ENCODE measurements at places on chromosomes 4 and X.

DNA sequence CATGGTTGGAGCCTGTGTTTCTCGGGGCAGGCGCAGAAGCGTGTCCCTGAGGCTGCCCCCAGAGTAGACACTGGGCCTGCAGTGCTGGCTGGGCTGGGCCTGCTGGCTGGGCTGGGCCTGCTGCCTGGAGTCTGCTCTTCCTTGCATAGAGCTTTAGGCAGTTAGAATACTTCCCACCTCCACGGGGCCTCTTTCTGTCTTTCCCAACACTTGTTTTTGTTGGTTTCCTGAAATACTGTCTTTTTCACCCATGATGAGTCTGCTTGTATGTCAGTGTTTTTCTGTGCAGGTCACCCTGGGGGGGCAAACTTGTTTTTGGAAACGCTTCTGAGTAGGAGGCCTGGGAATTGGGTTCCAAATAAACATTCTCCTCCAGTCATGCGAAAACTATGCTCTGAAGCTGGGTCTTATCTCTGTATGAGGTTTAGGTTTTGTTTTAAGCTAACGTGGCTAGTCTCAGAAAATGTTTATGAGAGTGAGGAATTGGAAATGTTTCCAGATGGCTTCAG is 32.2 kb downstream of the TRMT44 start:
- no peak for DNase-seq

DNA sequence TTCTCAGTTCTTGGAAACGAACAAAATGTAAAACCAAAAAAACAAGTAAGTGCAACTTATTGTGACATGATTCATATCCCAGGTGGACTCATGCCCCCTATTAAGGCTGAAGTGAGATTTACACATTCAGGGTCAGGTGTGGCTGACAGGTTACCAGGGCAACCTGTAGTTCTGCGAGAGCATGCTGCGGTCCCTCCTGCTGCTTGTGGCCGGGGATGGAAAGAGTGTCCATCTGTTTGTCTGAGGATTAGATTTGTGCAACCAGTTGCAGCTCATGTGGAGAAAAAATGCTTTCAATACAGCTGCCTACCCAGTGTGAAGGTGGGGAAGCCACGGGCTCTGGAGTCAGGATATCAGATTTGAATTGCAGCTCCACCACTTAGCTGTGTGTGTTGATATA is 78.8 kb downstream of the FAM184B start:
- DNase-seq: no peak

GRCh38 chrX:142095651-142096245 is 109.3 kb downstream of the MAGEC2 start:
- DNase-seq: no peak

DNA sequence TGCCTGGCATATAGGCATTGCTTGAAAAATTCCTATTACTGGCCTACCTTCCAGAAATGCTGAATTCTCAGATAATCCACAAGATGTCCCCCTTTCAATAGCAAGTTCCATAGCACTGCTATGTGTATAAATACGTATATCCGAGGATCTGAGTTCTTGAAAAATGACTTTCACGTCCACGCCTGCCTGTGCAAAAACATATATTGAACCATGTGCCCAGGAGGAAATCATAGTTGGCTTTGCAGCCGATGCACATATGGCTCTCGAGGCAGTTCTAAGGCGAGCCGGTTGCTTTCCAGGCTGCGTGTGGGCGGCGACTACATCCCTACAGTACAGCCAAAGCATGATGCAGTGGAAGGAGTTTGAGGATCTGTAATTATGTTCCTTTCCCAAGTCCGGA is 55.4 kb upstream of the ESX1 start:
- DNase-seq: no peak

GRCh38 chrX:71532078-71532752 is 689 bp upstream of the OGT start:
- no peak for DNase-seq

GRCh38 chr4:86891762-86892635 is at the start of gene C4orf36:
Gene C4orf36, minus strand, starts transcription at chr4:86892422. Its CDS starts 902 bp downstream, at chr4:86891520.
- DNase-seq: peak; percentile 77

GRCh38 chr4:25060963-25061340 is 30.2 kb upstream of the LGI2 start:
- no peak for DNase-seq

DNA sequence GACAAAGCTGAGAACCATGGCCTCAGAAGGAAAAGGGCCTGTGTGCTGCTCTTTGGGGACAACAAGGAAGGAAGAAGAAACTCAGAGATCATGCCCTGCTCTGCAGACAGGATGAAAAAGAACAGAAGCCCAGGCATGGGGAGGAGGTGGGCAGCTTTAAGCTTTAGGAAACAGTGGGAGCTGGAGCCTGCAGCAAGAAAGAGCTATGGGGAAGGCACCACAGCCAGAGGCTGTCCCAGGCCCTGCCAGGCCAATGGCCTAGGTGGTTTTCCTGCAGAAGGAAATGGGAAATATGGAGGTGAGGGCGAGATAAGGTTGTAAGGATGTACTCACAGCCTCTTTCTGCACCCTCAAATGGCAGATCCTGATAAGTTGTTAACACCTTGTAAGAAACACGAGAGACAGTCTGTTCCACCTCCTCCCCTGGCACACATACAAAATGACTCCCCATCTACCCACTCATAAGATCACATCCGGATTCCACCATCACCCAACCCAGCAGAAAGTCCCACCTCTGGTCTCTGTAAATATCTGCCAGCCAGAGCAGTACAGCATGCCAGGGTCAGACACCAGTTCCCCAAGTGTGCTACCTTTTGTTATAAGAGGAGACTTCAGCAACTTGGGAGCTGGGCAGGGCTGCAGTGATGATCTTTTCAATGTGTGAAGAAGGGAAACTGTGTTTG is 105.2 kb downstream of the RTL5 start:
- no peak for DNase-seq

DNA sequence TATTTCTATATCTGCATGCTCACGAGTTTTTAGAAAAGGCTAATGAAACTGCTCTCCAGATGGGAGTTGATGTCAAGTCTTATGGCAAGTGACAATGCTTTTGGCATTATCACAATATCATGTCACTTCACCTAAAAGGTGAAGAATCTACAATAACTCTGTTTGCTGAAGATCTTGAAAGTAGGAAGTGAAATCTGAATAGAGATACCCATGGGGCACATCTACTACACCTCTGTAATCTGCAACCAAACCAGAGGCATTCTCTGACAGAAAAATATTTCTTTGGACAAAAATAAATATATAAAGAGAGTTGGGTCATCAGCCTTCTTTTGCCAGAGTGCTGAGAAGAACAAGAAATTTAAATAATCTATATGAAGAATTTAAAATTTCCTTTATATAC is 3.9 kb upstream of the VAMP7 start:
- DNase-seq: no peak

GRCh38 chr4:25702848-25703247 is 47.2 kb downstream of the SLC34A2 start:
- no peak for DNase-seq

DNA sequence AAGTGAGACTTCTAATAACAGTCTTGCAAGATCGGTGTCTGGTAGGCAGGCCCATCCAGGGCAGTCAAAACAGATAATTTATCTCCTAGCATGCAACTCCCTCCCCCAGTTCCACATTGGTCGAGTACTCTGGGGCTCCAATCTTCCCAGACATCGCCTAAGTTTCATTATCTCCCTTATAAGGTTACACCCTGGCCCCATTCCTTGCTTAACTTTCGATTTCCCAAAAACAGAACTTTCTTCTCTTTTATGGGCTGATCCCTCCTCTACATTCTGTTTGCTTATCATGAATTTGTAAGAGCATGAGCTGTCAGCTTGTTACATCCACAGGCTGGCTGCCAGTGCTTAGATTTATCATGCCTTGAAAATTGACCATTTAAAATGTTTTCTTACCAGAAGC is 471.3 kb downstream of the TECRL start:
- no peak for DNase-seq

- DNase-seq: no peak
These were observed 4.1 kb downstream of the RHOXF1 start for GRCh38 chrX:120111611-120112010.

GRCh38 chrX:114097427-114097826 is 486.5 kb upstream of the HTR2C start:
- no peak for DNase-seq

- no peak for DNase-seq
These were observed 84.0 kb downstream of the PABPC4L start for GRCh38 chr4:134117392-134118183.

DNA sequence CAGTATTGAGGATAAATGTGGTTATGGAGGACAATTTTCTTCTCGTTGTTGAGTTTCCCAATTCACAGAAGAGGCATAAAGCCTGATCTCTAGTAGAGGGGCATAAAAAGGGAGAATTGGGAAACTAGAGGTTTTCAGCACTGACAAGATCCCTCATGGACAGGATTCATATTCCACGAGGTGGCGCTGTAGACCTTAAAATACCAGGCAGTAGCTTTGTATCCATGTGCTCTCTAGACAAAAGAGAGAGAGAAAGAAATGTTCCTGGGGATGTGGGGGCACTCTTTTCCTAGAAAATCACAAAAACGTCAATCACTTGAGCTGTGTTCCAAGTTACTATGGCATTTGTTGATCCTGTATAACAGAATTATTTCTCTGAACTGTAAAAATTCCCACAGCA is 128.3 kb downstream of the MAGEE1 start:
- peak; percentile 4 for DNase-seq

DNA sequence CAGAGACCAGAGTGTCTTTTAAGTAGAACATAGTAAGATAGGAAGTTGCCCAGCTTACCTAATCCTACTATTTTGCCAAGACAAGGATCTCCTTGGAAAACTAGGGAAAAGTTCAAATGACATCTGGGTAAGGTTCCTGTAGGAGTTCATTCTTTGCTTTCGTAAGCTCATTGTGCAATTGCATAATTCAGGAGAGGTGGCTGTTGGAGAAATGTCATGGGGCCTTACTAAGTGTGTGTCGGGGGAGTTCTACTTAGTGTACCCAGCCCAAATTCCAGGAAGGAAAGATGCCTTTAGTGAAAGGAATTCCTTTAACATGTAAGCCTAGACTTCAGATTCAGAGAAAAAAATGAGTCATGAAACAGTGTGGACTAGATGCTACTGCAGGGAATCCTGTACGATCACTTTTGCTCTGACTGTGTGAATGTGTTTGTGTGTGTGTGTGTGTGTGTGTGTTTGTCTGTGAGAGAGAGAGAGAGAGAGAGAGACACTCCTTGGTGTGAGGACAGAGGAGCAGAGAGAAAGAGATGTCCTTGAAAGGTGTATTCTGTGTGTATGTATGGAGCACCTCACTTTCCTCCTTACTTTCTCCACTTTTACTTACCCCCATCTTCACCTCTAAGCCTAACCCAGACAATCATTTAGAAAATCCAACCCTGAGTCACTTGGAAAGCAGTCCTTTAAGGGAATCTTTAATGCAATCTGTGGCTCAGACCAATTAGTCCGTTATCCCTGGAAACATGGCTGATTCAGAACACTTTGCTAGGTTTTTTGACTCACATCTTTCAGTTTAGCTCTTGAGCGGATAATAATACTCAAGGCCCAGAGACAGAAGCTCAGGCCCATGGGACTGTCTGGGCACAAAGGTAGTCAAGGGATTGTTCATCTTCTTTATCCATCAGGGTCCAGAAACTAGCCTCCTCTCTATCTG is 114.5 kb upstream of the ACSL4 start:
- no peak for DNase-seq

GRCh38 chr4:177308125-177308524 is 1.5 kb upstream of the NEIL3 start:
- no peak for DNase-seq
